ENCODE measurements at places on chromosomes 1 and 21.

- DNase-seq = no peak
Observed at GRCh38 chr1:118077331-118078045, 107.5 kb downstream of the SPAG17 start.

- DNase-seq = peak; percentile 62
Observed at GRCh38 chr1:222616525-222616924, 1.4 kb upstream of the MIA3 start.

- DNase-seq = no peak
Observed at GRCh38 chr1:111551623-111552411, 48.4 kb upstream of the ADORA3 start.

- DNase-seq = no peak
Observed at GRCh38 chr1:59596956-59597355, 217.8 kb upstream of the HOOK1 start.

DNA sequence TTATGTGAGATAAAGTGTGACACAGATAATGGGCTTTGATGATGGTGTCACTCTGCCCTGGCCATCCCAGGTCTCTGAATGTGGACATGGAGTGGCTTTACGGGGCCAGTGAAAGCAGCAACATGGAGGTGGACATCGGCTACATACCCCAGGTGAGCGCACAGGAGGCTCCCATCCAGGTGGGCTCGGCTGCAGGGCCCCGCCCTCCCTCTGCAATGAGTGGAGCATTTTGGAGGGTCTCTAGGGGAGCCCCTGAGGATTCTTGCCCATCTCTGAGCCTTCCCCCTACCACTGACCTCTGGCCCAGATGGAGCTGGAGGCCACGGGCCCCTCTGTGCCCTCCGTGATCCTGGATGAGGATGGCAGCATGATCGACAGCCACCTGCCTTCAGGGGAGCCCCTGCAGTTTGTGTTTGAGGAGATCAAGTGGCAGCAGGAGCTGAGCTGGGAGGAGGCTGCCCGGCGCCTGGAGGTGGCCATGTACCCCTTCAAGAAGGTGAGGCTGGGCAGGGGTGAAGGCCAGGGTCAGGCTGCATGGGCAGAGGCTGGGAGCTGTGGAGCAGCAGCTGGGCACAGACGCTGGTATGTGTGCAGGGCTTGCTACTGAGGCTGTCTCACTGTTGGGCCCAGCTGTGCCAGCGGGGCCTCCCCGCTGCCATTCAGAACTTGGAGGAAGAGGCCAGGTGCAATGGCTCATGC lies 8.2 kb upstream of the MTFR1L start:
- no peak for DNase-seq

DNA sequence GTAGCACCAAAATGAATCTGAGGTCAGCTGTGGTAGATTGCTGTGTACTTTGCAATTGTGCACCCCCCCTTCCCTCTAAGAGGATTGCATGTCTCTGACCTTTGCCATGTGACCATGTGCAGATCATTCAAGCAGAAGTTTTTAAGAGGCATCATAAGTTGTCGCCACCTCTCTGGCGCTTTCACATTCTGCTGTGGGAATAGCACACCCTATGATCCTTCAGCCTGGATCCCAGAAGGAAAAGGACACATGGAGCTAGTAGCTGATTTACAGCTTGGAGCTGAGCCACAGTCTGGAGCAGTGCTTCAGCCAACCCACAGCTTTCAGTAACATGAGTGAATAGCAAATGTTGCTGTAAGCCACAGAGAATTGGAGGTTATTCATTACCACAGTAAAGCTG lies 158.5 kb downstream of the TSEN15 start:
- DNase-seq = peak; percentile 59

- peak; percentile 29 for DNase-seq
Observed at GRCh38 chr1:29162476-29163138, 19.1 kb downstream of the SRSF4 start.

DNA sequence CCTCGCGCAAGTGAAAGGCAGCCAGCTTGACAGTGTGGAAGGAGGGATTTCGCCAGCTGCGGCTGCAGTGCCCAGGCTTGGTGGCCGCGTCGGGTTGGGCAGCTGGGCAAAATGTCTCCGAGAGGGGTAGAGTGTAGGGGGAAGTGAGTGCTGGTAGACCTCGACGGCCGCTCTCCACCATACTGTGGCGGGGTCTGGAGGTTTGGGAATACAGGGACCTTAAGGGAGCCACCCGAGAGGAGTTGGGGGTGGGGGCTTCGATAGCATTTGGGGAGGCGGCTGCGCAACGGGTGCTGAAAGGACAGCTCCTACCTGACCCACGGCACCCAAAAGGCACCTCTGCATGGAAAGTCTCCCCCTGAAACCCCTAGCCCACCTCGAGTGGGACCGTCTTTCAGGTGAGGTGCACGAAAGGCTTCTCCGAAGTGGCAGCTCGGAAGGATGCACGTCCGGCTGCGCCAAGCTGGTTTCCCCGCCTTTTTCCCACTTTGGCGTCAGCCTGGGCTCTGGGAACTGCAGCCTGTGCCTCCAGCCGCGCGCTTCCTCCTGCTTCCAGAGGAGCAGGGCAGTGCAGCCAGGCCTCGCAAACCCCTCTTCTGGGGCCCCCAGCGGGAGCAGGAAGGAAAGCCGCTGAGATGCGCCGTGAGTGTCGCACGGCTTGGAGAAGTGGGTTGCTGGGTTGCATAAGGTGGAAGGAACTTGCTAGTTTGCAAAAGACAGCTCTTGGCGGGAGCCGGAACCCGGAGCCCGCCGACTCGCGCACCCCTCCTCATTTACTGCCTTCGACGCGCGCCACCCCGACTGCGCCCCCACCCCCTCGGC lies 531 bp upstream of the HMGN2 start:
- peak; percentile 57 for DNase-seq

DNA sequence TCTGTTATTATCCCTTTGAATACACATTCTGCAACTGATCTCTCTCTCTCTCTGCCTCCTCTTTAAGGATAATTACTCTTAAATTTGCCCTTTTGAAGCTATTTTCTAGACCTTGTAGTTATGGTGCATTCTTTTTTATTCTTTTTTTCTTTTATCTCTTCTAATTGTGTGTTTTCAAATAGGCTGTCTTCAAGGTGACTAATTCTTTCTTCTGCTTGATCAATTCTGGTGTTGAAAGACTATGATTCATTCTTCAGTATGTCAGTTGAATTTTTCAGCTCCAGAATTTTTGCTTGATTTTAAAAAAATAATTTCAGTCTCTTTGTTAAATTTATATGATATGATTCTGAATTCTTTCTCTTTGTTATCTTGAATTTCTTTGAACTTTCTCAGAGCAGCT lies 95.6 kb upstream of the GPR52 start:
- DNase-seq = peak; percentile 34

GRCh38 chr21:15761507-15762100 lies 31.8 kb downstream of the USP25 start:
- no peak for DNase-seq

GRCh38 chr1:110875216-110875731 lies 2.3 kb downstream of the CD53 start:
- DNase-seq = no peak

GRCh38 chr1:207152792-207153468 lies 48.9 kb downstream of the C4BPA start:
- DNase-seq = no peak

- no peak for DNase-seq
Observed at GRCh38 chr1:61640531-61641530, 84.1 kb downstream of the TM2D1 start.

- no peak for DNase-seq
Observed at GRCh38 chr1:153430166-153430553, 13.8 kb downstream of the S100A7A start.

- DNase-seq = no peak
Observed at GRCh38 chr1:46333300-46334029, 7.1 kb upstream of the NSUN4 start.

GRCh38 chr1:18007391-18008041 lies 100.1 kb upstream of the IGSF21 start:
- no peak for DNase-seq

- DNase-seq = no peak
Observed at GRCh38 chr1:47196622-47197021, 6.8 kb upstream of the PDZK1IP1 start.

All from astrocyte (in vitro differentiated cells and primary cell).